Large intestine (tissue), 12 donors: ENCODE measurements at places on chromosomes 1 and 21. TPM values are rescaled to one million over a fixed set of nuclear protein-coding genes. Genes with fewer than 3 reads are reported as not detected.

- DNase-seq, result no peak
These were observed 24.2 kb downstream of the TRABD2B start for GRCh38 chr1:47972864-47973432.

GRCh38 chr1:196466166-196466565, 142.1 kb downstream of the KCNT2 start:
- no peak for DNase-seq

DNA sequence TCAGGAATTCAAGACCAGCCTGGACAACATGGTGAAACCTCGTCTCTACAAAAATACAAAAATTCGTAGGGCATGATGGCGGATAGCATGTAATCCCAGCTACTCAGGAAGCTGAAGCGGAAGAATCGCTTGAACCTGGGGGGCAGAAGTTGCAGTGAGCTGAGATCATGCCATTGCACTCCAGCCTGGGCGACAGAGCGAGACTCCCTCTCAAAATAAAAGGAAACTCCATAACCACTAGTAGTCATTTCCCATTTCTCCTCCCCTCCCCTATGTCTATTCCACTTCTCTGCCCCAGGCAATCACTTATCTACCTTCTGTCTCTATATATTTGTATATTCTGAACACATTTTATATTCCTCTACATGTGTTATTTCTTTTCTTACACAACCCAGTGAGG, 4.0 kb upstream of the CEP350 start:
- no peak for DNase-seq

DNA sequence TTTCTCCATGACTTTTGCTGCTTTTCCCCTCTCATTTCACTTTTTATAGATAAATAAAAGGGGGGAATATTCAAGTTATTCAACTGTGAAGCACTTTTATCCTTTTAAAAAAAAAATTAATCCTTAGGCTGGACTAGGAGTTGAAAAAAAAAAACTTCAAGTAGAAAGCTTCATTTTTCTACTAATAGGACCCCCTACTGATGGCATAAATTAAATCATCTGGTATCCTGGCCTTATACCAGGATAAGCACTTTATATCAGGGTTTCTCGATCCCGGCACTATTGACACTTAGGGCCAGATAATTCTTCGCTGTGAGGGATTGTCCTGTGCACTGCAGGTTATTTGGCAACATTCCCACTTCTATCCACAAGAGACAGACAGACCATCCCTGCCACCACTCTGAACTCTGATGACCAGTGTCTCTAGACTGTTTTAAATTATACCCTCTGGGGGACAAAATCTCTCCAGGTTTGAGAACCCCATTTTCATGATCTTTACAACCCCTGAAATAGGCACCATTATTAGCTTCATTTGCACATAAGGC, 17.6 kb downstream of the USP33 start:
- no peak for DNase-seq

- no peak for DNase-seq
These were observed 40.4 kb upstream of the RPL11 start for GRCh38 chr1:23651069-23651808.

DNA sequence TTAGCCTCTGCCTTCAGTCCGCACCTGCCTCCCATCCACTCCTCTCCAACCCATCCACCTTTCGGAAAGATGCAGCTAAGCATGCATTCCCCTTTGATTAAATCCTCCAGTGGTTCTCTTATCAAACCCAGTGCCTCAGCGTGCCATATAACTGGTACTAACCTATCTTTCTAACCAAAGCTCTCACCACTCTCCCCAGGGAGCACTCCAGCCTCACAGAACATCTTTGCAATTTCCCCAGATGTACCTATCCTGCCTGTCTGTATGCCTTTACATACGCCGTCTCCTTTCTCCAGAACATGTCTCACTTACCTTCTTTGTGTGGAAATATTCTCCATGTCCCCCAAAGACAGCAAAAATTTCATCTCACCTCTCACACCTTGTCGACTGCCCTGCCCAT, 80.0 kb downstream of the SLC25A24 start:
- no peak for DNase-seq

- DNase-seq, result peak; percentile 96
These were observed 40.2 kb upstream of the VWA5B1 start for GRCh38 chr1:20250340-20250989.

- no peak for DNase-seq
These were observed 26.2 kb upstream of the KIF26B start for GRCh38 chr1:245128381-245129101.

- DNase-seq, result no peak
These were observed 10.9 kb upstream of the VAV3 start for GRCh38 chr1:107975851-107976250.

DNA sequence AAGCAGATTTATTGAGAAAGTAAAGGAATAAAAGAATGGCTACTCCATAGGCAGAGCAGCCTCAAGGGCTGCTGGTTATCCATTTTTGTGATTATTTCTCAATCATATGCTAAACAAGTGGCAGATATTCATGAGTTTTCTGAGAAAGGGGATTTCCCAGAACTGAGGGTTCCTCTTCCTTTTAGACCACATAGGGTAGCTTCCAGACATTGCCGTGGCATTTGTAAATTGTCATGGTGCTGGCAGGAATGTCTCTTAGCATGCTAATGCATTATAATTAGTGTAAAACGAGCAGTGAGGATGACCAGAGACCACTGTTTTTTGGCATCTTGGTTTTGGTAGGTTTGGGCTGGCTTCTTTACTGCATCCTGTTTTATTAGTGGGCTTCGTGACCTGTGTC, 16.8 kb upstream of the FMN2 start:
- DNase-seq, result no peak

DNA sequence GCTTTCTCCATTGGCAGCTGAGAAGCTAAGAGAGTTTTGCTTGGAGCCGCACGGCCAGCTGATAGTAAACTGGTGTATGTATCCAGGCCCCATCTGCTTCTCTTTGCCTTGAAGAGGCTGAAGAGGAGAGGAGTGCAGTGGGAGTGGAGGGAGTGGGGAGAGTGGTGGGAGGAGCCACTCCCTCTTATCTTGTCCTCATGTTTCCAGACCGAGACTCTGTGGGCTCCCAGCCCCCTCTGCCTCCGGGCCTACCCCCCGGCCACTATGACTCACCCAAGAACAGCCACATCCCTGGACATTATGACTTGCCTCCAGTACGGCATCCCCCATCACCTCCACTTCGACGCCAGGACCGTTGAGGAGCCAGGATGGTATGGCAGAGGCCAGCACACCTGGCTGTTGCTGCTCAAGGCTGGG, 6.0 kb upstream of the LRRC71 start:
- no peak for DNase-seq

DNA sequence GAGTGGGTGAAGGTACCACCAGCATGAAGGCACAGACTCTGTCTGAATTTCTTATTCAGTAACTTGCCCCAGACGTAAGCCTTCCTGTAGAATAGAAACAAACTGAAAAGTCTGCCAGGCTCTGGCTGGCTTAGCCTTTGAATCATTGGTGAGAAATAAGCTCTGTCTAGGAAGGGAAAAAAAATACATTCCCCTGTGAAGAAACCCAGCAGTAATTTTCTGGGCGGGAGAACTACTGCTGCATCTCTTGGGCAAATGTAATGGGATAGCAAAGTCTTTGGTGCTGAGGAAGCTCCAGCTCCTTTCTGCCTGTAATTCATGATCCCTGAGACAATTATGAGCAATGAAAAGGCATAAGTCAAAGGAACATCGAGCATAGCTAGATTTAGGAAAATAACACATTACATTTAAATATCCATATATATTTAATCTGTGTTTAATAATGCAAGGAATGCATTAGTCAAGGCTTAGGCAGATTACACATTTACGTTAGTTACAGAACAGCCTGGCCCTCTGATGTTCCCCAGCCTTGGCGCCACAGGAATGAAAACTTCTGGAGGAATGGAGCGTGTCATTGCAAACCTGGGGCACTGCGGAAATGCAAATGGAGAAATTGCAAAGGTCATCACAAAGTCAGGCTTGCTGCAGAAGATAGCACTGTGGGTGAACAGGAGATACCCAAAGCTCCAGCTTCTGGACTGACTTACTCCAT, 216.3 kb upstream of the CAMK1G start:
- DNase-seq, result no peak

DNA sequence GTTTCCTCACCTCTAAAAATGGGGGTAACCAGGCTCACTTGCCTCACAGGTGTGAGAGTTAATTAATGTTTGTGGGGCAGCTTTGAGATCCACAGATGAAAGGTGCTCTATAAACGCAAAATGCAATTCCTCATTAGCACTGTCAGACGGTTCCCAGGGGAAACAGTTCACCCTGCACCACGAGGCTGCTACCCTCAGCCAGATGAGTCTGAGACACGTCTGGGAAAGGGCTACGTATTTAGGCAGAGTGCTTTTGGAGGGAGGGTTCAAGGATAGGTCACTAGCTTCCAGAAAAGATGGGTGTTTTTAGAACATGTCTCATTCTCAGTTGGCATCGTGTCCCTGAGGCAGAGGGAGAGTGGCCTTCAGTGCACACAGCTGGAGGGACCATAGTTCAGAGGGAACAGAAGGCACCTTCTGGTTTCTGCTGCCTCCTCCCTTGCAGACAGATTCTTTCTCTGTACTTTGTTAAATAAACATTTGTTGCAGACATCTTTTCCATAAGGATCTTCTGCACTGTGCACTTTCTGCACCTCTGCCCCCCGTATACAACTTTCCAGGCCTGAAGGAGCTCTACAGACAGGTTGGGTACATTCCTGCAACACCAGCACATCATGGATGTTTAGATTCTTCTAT, 139.9 kb downstream of the CLIC6 start:
- DNase-seq, result no peak

- no peak for DNase-seq
These were observed 2.7 kb downstream of the FAM110D start for GRCh38 chr1:26161415-26162219.

DNA sequence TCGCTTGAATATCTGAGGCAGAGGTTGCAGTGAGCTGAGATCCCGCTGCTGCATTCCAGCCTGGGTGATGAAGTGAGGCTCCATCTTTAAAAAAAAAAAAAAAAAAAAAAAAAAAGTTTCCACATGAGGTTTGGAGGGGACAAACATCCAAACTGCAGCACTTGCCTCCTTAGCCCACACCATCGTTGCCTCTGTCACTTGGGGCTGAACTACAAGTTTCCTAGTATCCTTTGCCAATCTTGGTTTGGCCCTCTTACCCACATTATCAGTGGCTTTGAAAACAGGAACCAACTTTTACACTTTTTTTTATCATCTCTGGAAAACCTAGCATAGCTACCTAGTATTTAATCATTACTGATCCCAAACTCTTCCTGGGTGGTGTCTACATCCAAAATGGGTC, 59.2 kb downstream of the CLSTN1 start:
- no peak for DNase-seq

DNA sequence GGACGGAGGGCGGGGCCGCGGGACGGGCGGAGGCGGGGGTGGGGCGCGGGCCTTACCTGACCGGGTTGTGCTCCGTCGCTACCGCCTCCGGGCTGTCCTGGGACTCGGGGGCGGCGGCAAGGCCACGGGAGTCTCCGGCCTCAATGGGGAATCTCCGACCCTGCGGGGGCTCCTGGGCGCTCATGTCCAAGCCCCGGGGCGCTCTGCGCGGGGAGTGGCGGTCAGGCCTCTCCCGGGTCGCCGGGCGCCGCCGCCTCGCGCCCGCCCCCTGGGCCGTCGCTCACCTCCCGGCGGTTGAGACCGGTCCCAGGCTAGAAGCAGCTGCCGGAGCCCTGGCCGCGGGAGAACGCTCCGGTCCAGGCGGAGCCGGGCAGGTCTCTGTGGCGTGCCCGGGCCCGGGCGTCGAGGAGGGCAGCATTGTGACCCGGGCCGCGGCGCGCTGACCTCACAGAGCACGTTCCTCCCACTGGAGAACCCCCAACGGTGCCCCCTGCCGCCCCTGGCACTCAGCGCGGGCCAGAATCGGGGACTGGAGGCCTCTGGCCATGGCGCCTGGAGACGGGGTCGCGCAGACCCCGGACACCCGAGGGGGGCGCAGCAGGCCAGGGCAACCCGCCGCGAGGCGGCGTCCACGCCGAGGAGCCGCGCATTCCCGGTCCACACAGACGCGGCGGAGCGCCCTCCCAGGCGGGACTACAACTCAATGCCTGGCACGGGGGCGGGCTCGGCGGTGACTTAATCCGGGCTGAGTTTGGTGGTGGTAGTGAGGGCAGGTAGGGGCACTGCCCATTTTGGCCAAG, 411 bp downstream of the FAM229A start:
- DNase-seq, result peak; percentile 63

DNA sequence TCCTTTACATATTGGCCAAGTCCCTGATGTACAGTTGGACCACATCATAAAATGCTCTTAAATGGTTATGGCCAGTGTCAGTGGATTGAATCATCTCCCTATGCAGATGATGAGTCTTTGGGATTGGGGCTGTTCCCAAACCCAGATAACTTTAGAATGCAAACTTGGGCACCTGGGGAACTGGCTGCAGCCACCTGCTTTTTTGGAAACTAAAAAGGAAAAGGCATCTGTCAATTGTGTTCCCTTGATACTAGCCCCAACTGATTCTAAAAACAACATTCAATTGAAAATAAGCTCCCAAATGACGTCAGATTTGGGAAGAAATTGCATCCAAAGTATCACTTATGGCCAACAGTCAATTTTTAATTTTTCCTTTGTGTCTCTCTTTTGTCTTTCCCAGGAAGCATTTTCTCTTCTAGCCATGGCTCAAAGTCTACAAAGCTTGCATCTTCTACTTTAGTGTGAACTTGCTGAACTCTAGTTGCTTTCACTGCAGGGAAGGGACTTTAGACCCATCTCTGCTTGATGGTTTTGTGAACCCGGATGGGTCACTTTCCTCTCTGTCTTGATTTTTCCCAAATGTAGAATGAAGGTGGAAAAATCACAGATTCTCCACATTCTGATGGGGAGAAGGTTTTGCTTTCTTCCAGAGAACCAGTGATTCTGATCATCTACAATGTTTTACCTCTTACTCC, 402.3 kb upstream of the USP24 start:
- DNase-seq, result peak; percentile 38

GRCh38 chr1:30196457-30196856, 526.9 kb downstream of the MATN1 start:
- DNase-seq, result no peak

DNA sequence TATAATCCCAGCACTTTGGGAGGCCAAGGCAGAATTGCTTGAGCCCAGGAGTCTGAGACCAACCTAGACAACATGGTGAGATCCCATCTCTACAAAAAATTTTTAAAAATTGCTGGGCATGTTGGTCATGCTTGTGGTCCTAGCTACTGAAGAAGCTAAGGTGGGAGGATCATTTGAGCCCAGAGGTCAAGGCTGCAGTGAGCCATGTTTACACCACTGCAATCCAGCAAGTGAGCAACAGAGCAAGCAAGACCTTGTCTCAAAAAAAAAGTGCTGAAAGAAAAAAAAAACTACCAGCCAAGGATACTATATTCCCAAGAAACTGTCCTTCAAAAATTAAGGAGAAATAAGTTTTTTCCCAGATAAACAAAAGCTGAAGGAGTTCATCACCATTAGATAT, 78.1 kb downstream of the SH3GLB1 start:
- DNase-seq, result no peak

GRCh38 chr1:53295726-53296116, 32.1 kb downstream of the LRP8 start:
- peak; percentile 74 for DNase-seq

GRCh38 chr1:72281637-72282270, 585 bp downstream of the NEGR1 start:
- no peak for DNase-seq

The SH2D5 gene
- 0.22 TPM for polyA plus RNA-seq

The HES4 gene
- 10.7 TPM for polyA plus RNA-seq

The ITPKB gene
- polyA plus RNA-seq, result 13.0 TPM

The MATN1 gene
- 0.30 TPM for polyA plus RNA-seq

The GNG4 gene
- polyA plus RNA-seq, result 41.6 TPM

The KRTAP21-1 gene
- polyA plus RNA-seq, result not detected

The HSPG2 gene
- 70.4 TPM for polyA plus RNA-seq

The LENEP gene
- polyA plus RNA-seq, result 0.33 TPM

The HMCN1 gene
- polyA plus RNA-seq, result 4.2 TPM

The CHIA gene
- not detected for polyA plus RNA-seq

The LIPI gene
- 0.21 TPM for polyA plus RNA-seq

The RIPK4 gene
- 22.2 TPM for polyA plus RNA-seq

The C1orf87 gene
- not detected for polyA plus RNA-seq

The MAGI3 gene
- 27.0 TPM for polyA plus RNA-seq
